ENCODE measurements at places on chromosomes 3 and 15.

DNA sequence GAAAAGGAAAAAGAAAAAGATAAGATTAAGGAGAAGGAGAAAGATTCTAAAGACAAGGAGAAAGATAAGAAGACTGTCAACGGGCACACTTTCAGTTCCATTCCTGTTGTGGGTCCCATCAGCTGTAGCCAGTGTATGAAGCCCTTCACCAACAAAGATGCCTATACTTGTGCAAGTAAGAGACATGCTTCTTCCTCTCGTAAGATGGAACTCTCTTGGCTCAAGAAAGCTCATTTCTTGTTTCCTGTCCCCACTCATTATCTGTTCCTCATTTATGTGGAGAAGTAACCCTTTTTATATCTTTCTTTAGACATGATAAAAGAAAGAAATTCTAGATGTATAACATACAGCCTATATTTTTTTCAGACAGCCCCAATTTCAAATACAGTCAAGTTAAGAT, 101.4 kb downstream of the KLHL25 start:
- DNase-seq = no peak

GRCh38 chr3:23993556-23994243, 48.6 kb downstream of the NR1D2 start:
- no peak for DNase-seq

GRCh38 chr3:37308247-37308646, 133.9 kb upstream of the LRRFIP2 start:
- no peak for DNase-seq

DNA sequence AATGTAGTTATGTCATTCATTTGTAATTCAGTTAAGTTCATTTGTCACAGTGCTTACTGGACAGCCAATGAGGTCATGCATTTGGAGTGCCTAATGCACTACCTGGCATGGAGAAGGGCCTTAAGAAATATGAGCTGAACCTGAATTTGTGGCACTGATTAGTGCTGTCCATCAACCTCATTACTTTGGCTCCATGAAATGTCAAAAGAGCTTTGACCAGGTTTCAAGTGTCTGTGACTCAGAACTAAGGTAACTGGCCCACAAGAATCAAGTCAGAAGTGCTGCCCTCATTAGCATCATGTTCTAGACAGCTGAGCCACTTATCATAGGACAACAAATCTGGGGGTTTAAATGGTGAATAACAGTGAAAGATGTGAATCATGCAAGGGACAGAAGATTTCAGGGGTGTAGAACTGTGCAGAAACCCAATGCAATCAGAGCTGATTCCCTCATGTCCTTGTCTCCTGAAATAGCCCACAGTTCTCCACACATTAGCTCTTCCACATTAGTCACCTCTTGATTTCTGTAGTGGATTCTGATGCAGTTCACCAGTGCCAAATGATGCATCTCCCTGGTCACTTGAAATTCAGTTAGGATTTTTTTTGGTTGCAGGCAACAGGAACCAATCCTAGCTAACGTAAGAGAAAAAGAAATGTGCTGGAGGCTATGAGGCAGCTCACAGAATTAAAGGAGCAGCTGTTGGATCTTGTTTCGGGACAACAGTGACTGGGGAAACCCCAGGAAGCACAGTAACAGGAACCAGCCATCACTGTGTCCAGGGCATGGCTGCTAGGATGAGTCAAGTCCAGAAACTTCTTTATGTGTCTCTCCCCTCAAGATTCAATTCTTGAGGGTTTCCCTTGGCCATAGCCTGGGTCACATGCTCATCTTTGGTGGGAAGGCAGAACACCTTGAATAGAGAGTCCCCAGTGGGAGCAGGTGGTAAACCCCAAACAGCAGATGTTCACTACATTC, 38.7 kb downstream of the CHST2 start:
- DNase-seq = no peak

DNA sequence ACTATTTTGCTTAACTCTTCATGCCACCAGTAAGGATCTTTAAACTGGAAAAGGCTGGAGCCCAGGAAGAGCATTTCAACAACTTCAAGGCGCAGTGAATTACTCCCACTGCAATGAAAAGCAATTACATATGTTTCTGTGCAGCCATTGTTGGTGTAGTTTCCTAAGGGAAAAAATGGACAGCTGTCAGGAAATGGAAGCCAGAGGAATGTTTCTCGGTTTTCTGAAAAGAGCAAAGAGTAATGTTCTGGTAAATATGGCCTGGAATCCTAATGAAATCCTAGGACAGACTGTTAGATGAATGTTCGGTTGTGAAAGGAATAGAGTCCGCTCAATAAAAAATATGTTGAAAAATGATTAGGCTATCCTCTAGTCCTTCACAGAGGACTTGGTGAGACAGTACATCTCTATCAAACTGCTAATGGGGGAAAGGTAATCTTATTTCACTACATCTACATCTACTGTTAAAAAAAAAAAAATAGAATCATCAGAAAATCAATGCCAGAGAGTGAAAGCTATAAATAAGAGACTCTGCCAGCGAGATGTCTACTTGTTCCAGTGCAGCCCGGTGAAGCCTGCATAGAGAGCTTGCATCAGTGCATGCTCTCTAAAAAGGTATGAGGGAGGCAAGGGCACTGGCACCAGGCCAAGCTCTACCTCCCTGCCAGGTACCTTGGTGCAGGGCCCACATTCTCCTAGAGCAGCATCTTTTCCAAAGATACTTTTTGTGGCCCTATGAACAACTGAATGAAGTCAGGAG, 68.2 kb upstream of the TJP1 start:
- DNase-seq = no peak

DNA sequence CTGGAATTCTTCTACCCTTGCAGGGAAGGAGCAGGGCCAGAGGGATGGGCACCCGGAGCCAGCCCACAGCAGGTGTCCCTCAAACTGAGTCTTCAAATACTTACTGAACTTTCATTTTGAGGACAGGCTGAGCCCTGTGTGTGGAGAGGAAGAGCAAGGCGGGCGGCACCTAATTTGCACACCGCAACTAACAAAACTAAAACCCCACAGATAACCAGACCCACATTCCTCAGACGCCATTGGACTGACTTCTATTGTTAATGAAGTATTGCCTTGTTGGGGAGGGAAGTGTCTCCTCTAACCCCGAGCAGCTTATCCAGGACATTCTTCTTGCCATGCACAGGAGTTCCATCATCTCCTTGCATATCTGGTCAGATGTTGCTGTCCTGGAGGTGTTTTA, 105.2 kb upstream of the NR2E3 start:
- DNase-seq = no peak

DNA sequence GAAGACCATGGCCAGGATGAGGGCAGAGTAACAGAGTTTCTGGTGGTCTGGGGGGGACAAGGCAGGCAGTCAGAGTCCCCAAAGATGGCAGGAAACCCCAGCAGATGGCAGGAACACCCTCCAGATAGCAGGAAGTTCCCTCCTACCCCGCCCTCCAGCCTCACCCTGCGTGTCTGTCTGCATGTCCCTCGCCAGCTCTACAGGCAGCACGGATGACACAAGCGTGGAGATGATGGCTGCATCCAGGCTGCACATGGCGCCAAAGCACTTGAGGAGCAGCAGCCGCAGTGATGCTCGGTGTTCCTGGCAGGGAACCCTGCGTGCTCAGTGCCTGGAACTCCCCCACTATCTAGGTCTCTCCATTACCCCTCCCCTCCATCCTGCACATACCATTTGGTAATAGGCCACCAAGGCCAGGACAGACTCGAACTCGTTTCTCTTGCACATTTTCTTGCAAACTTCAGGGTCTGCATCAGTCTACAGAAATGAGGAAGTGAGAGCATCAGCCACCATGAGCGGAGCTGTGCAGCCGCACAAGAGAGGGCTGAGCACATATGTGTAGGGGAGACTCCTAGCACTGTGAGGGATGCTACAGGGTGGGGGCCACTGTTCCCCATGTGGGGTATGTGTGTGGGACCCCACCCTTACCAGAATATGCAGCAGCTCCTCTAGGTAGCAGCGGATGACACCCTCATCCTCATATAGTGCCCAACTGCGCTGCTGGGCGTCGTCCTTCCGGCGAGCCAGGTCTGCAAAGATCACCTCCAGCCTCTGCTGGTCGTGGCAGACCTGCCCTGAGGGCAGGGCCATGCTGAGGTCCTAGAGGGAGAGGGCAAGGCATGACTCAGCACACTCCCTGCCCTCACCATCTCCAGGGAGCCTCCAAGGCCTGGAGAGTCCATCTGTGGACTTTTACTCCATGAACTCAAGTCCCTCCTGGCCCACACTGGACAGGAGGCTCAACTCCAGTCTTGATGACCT, 6.0 kb downstream of the NCKIPSD start:
- no peak for DNase-seq

DNA sequence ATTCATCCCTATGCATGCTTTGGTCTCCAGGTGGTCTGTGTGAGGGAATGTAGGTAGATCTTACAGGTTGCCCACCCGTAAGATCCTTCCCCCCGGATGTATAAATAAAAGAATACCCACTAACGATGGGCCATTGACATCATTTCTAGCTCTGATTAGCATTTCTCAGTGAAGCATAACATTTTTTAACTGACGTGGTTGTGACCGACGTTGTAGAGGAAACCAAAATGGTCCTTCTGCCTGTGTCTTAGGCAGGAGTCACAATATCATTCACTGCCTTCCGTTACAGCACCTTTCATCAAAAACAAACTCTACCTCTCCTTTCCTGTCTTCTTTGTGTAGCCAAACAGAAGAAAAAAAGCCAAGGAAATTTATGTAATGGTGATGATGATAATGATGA, 27.3 kb upstream of the UMPS start:
- DNase-seq = no peak

GRCh38 chr3:108136561-108137459, 46.0 kb upstream of the CD47 start:
- DNase-seq = no peak

GRCh38 chr3:130870423-130870822, 23.5 kb upstream of the ATP2C1 start:
- no peak for DNase-seq

DNA sequence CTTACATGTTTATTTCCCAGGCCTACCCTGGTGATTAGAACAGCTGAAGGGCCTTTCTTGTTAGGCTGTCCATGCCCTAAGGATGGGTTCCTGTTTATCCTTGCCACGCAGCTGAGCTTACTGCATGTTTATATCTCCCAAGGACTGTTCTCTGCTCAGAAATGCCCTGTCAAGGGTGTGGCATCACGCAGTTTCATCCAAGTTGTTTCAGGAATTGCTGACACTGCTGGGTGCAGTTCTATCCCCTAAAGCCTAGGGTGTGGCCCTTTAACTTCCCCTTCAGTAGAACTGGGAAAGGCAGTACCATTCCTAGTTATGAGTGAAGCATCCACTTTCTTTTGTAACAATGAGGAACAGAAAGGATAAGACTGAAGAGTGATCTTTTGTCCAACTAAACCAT, 5.0 kb downstream of the ELL3 start:
- no peak for DNase-seq

GRCh38 chr3:10330319-10330718, 9.4 kb upstream of the SEC13 start:
- DNase-seq = no peak

- no peak for DNase-seq
Measured at GRCh38 chr3:165883863-165884478, 46.7 kb upstream of the BCHE start.

DNA sequence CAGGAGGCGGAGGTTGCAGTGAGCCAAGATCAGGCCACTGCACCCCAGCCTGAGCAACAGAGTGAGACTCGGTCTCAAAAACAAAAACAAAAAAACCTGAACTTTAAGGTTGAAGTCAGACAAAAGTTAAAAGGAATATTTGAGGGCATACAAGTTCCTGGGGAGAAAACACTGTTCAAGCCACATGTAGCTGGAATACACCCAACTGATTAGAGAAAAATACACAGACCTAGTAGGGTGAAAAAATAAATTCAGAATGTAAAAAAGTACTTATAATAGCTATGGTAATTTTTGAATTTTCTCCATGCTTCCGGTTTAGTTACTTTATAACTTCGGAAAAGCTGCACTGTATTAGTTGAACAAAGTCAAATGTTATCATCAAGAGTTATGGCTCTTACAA, 42.6 kb upstream of the SNTN start:
- no peak for DNase-seq

- DNase-seq = peak; percentile 20
Measured at GRCh38 chr15:40150163-40150925, 10.5 kb upstream of the BUB1B start.

DNA sequence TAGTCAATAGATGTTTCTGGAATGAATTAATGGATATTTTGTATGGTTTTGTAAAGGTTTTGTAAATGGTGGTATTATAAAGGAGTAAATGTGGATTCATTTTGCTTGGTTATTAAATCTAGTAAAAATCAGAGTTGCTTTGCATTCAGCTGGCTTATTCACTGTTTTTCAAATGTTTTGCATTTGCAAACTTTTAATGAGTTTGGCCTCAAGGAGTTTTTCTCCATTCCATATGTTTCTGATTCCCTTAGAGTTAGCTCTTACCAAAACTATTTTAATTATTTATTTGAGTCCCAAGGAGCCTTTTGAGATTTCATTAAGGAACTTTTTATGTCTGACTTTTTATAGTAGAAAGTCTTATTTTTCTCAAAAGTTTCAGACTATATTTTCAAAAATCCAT, 992.2 kb downstream of the DIPK2A start:
- no peak for DNase-seq

- DNase-seq = no peak
Measured at GRCh38 chr3:184574515-184575417, 13.2 kb downstream of the EPHB3 start.

DNA sequence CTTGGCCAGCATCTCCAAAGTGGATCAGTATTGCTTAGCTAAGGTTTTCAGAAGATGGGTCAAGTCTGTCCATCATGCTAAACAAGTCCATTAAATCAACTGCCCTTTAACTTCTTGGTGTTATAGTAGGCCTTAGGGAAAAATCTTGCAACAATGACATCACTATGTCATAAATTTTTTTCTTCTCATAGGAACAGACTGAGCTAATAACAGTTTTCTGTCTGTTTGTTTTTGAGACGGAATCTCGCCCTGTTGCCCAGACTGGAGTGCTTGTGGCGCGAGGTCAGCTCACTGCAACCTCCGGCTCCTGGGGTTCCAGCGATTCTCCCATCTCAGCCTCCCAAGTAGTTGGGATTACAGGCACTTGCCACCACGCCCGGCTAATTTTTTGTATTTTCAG, 94.2 kb downstream of the EFL1 start:
- no peak for DNase-seq

- no peak for DNase-seq
Measured at GRCh38 chr3:27728195-27729087, 6.3 kb upstream of the EOMES start.

GRCh38 chr15:20645956-20646355, 104.4 kb upstream of the GOLGA6L6 start:
- no peak for DNase-seq

DNA sequence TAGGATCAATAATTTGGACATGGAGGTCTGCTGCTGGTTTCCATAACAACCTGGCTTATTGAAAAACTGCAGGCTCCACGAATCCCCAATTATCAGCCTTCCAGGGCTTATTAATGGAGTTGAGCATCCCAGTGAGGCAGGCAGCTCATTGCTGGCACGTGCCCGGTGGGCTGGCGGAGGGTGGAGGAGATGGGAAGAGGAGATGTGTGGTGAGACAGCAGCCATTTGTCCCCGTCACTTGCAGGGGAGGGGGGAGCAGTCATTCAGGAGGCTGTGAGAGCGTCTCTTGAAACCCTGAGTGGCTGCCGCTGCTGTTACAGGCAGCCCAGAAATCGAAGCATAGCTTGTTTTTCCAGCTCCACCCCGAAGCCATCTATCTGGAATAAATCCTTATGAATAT, 70.6 kb downstream of the GAP43 start:
- no peak for DNase-seq

- DNase-seq = no peak
Measured at GRCh38 chr15:89004726-89005030, 83.6 kb upstream of the ABHD2 start.

Data from fibroblast of the conjunctiva (primary cell).